ENCODE measurements at places on chromosomes 12 and 14.

GRCh38 chr12:124410354-124411175 lies 115.7 kb downstream of the RFLNA start:
- no peak for DNase-seq

DNA sequence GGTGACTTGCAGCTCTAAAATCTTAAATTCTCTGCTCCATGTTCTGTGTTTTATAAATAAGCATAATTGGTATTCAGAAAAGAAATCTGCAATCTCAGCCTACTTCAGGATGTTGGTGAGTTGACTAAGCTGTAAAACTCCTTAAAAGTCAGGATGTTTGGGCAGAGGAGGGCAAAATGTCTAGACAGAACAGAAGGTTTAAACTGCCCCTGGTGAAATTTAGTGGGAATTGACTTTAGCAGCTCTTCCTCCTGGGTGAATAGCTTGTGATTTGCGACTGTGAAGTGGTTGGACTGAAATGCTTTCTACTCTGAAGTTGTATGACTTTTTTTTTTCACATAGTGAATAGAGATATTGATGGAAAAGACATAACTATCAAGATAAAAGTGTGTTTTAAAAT lies 85.8 kb downstream of the CAND1 start:
- DNase-seq, result no peak

GRCh38 chr12:92176646-92177045 lies 31.0 kb upstream of the BTG1 start:
- no peak for DNase-seq

DNA sequence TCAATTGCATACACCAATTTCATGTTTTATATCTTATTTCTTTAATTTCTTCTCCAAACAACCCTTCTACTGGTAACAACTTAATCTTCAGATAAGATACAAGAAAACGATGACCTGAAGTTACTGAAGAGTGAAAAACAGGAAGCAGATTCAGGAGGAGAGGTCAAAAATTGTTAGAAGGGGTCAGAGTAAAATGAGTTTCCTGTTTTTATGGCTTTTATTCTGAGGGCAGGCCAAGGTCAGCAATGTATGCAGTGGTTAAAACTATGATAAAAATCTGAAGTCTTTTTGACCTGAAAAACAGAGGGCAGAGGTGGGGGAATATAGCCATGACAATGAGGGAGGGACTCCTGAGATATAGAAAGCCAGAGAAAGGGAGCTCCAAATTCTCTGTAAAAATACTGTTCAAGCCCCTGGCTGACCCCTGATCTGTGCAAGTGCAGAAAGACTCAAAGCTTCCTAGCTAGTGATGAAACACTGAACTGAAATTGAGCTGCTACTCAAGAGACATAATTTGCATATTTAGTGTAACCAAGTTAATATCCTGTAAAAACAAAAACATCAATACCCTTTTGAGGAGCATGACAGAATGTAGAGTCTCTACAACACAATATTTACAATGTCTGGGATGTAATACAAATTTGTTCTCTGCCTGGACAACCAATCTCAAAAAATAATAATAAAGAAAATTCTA lies 514.3 kb upstream of the SEL1L start:
- no peak for DNase-seq

- DNase-seq, result no peak
Measured at GRCh38 chr14:94864387-94865195, 94.7 kb upstream of the GSC start.

Measured in mesothelial cell of epicardium (in vitro differentiated cells).